ENCODE measurements at places on chromosomes 2 and 18. TPM values are rescaled to one million over a fixed set of nuclear protein-coding genes. Genes with fewer than 3 reads are reported as not detected.

GRCh38 chr2:177598326-177599138, 206.0 kb downstream of the AGPS start:
- no peak for DNase-seq

STEAP3 gene
- 67.8 TPM for total RNA-seq

DNA sequence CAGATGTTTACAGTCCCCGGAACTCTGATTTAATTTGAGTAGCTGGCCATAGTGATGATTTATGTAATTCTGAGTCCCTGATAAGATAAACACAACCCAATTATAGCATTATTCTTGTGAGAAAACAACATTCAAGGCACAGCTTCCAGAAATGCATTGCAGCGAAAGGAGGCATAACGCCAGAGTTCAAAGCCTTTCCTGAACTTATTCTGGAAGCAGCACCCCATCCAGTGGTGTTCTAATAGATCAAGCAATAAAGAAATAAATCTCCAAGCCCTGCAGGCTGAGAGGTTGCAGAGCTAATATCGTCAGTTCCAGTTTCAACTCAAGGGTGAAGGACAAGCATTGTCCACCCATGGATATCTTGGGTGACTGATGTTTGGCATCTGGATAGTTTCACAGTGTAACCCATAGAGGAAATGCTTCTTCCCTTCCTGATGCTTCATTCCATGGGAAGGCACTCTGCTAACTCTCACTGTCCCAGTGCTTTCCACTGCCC, 18.8 kb downstream of the CDH2 start:
- DNase-seq = no peak

DSG2 gene
- total RNA-seq = 30.0 TPM

DNA sequence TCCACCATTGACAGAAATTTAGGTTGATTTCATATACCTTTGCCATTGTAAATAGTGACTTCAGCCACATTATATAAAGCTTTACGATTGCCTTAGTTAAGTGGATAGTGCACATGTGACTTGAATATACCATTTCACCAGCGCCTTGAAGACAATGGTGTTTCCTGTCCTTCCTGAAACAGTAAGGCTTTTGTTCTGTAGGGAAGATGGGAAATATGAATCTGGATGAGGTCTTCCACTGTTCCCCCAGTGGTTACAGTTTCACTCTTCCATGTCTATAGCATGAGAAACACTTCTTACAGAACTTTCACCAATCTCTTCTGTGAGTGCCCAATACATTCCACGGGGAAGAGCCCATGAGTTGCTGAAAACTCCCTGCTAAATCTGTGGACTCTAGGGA, 240.5 kb downstream of the TRIB2 start:
- DNase-seq = peak; percentile 22

DLX2 gene
- 1.1 TPM for total RNA-seq

DNA sequence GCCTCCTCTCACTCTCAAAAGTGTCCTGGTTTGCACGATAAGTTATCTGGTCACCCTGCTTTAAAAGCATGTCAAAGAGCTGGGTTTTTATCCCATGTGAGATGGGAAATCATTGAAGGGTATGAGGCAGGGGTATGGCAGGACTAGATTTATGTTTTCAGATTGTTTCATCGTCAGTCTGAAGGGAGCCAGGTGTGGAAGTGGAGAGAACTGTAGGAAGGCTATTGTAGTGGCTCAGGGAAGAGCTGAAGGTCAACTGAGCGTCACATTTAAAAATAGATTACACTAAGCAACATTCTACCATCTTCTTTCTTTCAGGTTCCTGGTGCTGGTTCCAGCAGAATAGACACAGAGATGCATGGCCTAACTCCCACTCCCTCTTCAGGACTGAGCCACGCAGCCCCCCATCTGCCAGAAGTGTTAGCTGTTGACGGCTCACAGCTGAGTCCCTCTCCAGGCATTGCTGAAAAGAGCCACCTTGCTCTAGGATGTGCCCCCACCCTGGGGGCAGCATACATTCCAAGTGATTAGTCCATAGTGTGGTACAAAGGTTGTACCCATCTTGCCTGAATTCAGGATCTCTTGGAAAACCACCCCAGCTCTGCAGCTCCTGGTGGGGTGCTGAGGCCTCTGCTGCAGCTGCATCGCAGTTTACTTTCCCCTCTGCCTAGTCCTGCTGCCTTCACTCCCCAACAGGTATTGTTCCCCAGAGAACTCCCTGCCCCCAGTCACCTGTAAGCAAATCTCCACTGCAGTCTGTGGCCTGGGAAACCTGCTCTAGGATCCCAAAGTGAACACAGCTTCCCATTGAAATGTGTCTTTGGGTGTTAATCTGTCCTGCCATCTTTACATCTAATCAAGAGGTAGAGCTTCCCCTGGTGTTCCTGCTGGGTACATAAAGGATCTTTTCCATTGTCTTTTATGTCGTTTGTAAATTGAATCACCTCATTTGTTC, 79.5 kb upstream of the KLF7 start:
- no peak for DNase-seq

DSC2 gene
- total RNA-seq = 1.2 TPM

DNA sequence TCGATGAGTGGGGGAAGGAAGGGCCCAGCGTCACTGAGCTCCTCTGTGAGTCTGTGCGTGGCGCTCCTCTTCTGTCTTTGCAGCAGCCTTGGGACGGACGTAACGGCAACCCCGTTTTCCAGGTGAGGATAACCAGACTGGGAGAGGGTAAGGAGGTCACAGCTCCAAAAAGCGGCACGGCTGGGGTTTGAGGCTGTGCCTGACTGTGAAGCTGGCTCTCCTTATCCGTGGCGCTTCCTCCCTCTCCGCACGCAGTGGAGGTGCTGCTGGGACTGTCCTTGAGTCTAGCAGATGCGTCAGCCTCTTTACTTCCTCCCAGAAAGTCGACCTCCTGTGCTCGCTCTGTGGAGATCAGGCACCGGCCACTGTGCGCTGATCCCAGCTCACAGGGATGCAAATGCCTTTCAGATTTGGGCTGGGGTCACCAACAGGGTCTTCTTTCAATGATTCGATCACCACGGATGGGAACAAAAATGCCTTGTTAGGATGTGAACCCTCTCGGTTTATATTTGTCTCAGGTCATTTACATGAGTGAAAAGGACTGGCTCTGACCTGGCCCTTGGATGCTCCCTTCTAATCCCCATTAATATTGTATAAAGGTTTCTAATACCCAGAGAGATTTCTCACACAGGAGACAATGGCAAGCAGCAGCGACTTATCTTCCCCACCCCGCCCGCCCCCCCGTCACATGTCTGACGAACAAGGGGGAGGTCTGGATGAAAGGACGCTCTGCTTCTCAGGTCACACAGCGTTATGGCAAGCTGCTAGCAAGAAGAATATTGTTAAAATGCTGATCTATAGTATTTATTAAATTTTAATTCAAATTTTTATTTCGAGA, 30.1 kb upstream of the E2F6 start:
- no peak for DNase-seq

ZEB2 gene
- 15.5 TPM for total RNA-seq

DLGAP1 gene
- total RNA-seq = not detected

DNA sequence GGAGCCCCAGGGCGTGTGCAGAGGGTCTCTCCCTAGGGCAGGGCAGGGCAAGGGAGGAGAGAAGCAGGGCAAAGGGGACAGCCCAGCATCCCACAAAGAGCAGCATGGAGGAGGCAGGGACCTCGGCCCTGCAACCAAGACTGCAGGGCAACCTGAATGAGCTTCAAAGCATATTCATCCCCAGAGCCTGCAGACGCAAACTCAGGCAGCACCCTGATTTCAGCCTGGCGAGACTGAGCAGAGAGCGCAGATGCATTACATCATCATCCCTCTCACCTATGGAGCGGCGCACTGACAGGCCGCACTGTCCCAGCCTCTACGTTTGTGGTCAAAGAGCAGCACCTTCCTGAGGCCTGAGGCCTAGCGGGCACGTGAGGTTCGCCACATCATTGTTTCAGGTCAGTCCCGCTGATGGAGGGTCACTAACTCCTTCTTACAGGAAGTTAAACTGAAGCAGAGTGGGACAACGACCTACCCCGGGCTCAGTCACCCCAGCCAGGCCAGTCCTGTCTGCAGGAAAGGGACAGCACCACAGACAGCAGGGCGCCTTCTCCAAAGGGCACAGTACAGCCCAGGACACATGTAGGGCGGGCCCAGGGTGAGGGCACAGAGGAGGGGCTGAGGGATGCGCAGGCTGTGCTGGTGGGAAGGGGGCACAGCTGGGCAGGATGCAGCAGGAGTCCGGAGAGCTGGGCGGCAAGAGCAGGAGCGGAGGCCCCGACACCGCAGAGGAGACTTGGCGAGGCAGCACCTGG, 67.2 kb upstream of the RAB6C start:
- DNase-seq = no peak

ARL5A gene
- total RNA-seq = 94.7 TPM

DNA sequence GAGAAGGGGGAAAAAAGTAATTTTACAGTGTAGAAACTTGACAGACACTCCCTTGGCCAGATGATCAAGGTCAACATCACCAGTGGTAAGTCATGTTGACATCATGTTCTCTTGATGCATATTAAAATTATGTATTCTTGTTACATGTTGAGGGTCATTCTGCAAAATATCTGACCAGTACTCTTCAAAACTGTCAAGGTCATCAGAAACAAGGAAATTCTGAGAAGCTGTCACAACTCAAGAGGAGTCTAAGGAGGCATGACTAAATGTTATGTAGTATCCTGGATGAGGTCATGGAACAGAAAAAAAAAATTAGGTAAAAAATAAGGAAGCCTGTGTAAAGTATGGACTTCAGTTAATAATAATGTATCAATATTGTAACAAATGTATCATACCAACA, 6.3 kb downstream of the SGPP2 start:
- DNase-seq = no peak

- DNase-seq = no peak
These were observed 102.9 kb upstream of the THUMPD2 start for GRCh38 chr2:39881948-39882347.

LRP1B gene
- 0.03 TPM for total RNA-seq

All from HT1080 (cell line).